Kidney epithelial cell (primary cell): ENCODE measurements at places on chromosomes 6 and 20. TPM values are rescaled to one million over a fixed set of nuclear protein-coding genes. Genes with fewer than 3 reads are reported as not detected.

The CAGE1 gene
- not detected in 2 replicates for total RNA-seq

The FAM135A gene
- 19.8 and 21.0 TPM in 2 replicates for total RNA-seq

The SYCP2 gene
- 1.0 and 2.3 TPM in 2 replicates for total RNA-seq

The GSTA1 gene
- not detected in 2 replicates for total RNA-seq

The MSH5 gene
- 8.9 and 13.1 TPM in 2 replicates for total RNA-seq

The BPIFB2 gene
- total RNA-seq, result not detected in 2 replicates

The HLA-DQA2 gene
- total RNA-seq, result not detected in 2 replicates

The BPIFA3 gene
- total RNA-seq, result not detected in 2 replicates

The XKR7 gene
- 0.08 and 0.34 TPM in 2 replicates for total RNA-seq

The SNAI1 gene
- 1.0 TPM in 1 of 2 replicates, not detected in the other for total RNA-seq

The TMEM217 gene
- 2.0 and 4.0 TPM in 2 replicates for total RNA-seq

The KCNK5 gene
- total RNA-seq, result 2.1 and 2.3 TPM in 2 replicates

The PRIM2 gene
- total RNA-seq, result 16.2 and 17.9 TPM in 2 replicates

The TREML2 gene
- total RNA-seq, result 0.38 and 0.75 TPM in 2 replicates

The RAB44 gene
- total RNA-seq, result 0.07 TPM in 1 of 2 replicates, not detected in the other

The FAM83C gene
- total RNA-seq, result not detected in 2 replicates

The SLC23A2 gene
- 20.1 and 21.4 TPM in 2 replicates for total RNA-seq

The FERMT1 gene
- total RNA-seq, result 21.9 and 22.1 TPM in 2 replicates

The KCNS1 gene
- 4.3 and 6.9 TPM in 2 replicates for total RNA-seq

The TCP11 gene
- 0.41 TPM in 1 of 2 replicates, not detected in the other for total RNA-seq

The NRSN1 gene
- total RNA-seq, result not detected in 2 replicates

The SLC17A1 gene
- not detected in 2 replicates for total RNA-seq

The GABRR1 gene
- not detected in 2 replicates for total RNA-seq

The TMC2 gene
- total RNA-seq, result not detected in 2 replicates
